ENCODE measurements at places on chromosomes 5 and 9. TPM values are rescaled to one million over a fixed set of nuclear protein-coding genes. Genes with fewer than 3 reads are reported as not detected.

The OR1B1 gene
- total RNA-seq, result not detected

The DRD1 gene
- total RNA-seq, result 0.51 TPM

The CCL27 gene
- total RNA-seq, result 0.22 TPM

The KCNV2 gene
- not detected for total RNA-seq

The TUSC1 gene
- total RNA-seq, result 8.7 TPM

The SUSD3 gene
- total RNA-seq, result 0.71 TPM

The THBS4 gene
- total RNA-seq, result not detected

The RPS23 gene
- 3,406 TPM for total RNA-seq

The ZNF366 gene
- total RNA-seq, result not detected

The TAF1L gene
- total RNA-seq, result not detected

The DNM1 gene
- 86.0 TPM for total RNA-seq

The PCDHGA7 gene
- 1.1 TPM for total RNA-seq

Measured in A549 treated with RU486 at 1 μM for 4 hours (cell line).